ENCODE measurements at places on chromosomes 2 and 18.

GRCh38 chr2:172823261-172823850, 87.7 kb downstream of the RAPGEF4 start:
- no peak for DNase-seq

- DNase-seq: no peak
These were observed 166.2 kb upstream of the MEIS1 start for GRCh38 chr2:66268756-66269155.

- DNase-seq: no peak
These were observed 256.0 kb downstream of the TNS1 start for GRCh38 chr2:217746808-217747207.

- DNase-seq: no peak
These were observed 401.4 kb downstream of the NBAS start for GRCh38 chr2:15159751-15160177.

- no peak for DNase-seq
These were observed 39.2 kb downstream of the DPYSL5 start for GRCh38 chr2:26887151-26887550.

- no peak for DNase-seq
These were observed 14.7 kb upstream of the DAW1 start for GRCh38 chr2:227856697-227857096.

- no peak for DNase-seq
These were observed 200.2 kb downstream of the RIT2 start for GRCh38 chr18:42915299-42915698.

DNA sequence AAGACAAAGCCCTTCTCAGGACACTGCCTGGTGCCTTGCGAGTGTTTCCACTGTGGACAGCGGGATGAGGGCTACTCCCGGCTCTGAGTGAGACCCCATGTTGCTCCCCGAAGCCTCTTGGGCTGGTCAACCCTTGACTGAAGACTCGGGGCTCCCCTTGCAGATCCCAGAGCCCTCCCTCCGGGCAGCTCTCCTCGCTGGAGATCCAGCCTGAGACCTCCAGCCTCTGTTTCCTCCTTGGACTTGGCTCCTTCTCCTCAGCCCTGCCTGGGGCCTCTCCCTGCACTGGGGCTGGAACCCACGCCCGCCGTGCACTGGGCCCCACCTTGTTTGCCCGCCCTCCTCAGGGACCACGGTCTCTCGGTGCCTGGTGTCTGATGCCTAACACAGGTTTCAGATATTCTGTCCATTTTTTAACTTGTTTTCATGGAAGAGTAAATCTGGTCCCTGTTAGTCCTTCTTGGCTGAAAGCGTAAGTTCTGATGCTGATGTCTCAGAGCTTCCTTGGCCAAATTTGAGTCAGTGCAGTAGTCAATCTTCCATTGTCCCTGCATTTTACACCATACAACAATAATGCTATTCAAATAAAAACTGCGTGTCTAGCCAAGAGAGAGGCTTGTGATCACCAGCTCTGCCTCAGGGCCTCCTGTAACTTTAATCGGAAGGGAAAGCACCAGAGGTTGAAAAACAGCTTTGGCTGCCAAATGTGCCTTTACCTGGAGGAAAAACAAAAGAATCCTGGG, 139.3 kb upstream of the CTDP1 start:
- no peak for DNase-seq

- no peak for DNase-seq
These were observed 68.5 kb downstream of the PIGN start for GRCh38 chr18:62118328-62118727.

- no peak for DNase-seq
These were observed 518.6 kb upstream of the MYT1L start for GRCh38 chr2:2849464-2850217.

GRCh38 chr2:238557431-238557830, 130.7 kb downstream of the ASB1 start:
- DNase-seq: no peak

- no peak for DNase-seq
These were observed 34.7 kb downstream of the FAM228A start for GRCh38 chr2:24209389-24210105.

- DNase-seq: no peak
These were observed 492.3 kb upstream of the TMEFF2 start for GRCh38 chr2:192687015-192687414.

Data from T follicular helper cell (primary cell).